CD4-positive, alpha-beta T cell treated with Interleukin-1 beta for 1 hour (primary cell): ENCODE measurements at places on chromosomes 3 and 15.

DNA sequence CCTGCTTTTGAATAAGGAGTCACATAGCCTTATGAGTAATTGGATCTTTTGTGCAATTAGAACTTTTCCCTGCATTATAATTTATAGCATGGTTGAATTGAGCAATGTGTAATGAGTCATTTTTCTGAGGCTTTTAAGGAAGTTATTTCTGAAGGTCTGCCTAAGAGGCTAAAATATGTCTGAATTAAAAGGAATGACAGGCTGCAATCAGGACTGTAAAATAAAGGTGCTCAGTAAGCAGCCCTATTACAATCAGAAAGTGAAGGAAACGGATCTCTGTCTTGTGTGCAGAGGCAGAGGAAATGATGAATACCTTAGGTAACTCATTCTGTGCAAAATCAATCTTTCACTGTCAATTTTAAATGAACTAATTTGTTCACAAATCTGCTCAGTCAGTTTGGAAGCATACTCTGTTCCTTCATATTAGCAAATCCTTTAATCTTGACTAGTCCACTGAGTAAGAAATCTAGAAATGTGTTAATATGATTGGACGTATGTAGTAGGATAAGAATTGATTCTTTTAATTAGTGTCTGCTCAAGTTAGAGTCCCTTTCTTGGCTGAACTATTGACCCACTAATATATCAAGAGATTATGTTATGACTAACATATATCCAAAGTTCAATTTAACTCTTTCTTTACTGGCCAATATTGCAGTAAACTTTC lies 290.1 kb downstream of the ZIC1 start:
- DNase-seq, result no peak

GRCh38 chr3:136835813-136836510 lies 17.0 kb downstream of the SLC35G2 start:
- no peak for DNase-seq

GRCh38 chr3:88584451-88584850 lies 434.7 kb downstream of the C3orf38 start:
- DNase-seq, result no peak

DNA sequence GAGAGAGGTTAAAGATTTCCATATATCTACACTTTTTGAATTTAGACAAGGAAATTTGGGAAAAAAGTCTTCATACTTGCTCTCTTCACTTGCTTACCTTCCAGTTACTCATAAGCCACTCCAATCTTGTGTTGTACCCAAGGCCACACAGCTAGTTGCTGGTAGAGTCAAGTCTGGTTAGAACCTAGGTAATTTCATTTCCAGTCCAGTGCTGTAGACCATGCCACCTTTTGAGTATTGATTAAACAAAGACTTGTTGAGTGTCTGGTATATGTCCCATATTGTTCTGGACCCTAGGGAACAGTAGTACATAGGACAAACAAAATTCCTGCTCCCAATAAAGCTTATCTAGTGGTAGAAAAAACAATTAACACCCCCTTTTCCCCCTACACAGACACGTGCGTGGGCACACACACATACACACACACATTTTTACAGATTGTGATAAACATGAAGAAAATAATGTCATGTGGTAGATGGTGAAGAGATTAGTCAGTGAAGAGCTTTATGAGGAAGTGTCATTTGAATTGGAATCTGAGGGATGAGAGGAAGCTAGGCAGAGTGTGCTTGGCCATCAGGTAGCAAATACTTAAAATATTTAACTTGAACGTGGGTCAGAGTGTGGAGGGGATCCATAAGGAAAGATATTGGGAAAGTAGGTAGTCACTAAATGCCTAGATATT lies 2.1 kb downstream of the CMC1 start:
- peak; percentile 44 for DNase-seq

- no peak for DNase-seq
Measured at GRCh38 chr3:21484057-21484827, 266.8 kb downstream of the ZNF385D start.

- no peak for DNase-seq
Measured at GRCh38 chr3:185960522-185961288, 22.9 kb upstream of the TRA2B start.

DNA sequence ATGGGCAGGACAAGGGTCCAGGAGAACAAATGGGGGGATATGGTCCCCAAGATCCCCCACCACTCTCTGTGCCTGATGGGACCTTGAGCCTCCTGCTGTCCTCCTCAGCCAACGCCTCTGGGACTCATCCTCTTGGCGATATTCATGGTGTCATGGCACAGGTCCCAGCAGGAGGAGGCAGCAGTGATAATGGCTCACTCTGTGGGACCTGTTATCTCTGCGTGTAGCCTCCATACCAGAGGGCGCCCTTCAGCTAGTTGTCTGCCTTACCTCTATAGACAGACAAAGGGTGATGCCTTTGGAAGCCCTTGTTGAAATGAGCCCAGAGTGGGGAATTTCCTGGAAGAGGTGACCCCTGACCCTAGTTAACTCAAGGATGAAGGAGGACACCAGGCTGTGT lies 7.4 kb downstream of the ZBTB47 start:
- no peak for DNase-seq

DNA sequence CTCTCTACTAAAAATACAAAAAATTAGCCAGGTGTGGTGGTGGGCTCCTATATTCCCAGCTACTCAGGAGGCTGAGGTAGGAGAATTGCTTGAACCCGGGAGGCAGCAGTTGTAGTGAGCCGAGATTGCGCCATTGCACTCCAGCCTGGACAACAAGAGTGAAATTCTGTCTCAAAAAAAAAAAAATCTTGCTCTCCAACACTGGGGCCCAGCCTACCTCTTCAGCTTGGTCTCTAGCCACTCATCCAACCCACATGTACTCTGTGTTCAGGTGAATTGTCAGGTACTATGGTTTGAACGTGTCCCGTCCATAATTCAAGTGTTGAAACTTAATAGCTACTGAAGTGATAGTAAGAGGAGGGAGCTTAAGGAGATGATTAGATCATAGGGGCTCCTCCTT lies 22.4 kb upstream of the RAB7A start:
- DNase-seq, result no peak

GRCh38 chr3:37990527-37990926 lies at the start of gene VILL:
Gene VILL (plus strand): TSS chr3:37990786. CDS start chr3:37993673, 2,887 bp downstream.
- DNase-seq, result no peak

DNA sequence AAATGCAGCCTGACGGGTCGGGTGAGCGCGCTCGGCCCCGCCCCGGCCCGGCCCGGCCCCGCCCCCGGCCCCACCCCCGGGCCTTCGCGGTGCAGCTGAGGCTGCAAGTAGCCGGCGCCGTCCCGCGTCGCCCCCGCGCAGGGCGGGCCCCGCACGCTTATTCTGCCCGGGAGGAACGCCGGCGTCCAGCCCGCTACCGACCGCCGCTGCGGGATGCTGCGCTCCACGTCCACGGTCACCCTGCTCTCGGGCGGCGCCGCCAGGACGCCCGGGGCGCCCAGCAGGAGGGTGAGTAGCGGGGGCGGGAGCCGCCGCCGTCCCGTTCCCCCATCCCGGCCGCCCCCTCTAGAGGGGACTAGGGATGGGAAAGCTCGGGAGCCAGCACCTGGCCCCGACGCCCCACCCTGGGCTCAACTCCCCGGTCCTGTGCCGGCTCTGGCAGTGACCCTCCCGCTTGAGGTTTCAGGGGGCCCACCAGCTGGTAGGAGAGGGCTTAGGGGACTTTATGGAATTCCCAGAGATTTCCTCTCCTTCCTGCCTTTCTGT lies at the start of gene MYZAP:
TSS of gene MYZAP (plus strand) at position 83 of the 546 bp plus-strand sequence. CDS start at position 214, 131 bp downstream.
- DNase-seq, result peak; percentile 32

GRCh38 chr3:80227216-80227615 lies 459.4 kb upstream of the ROBO1 start:
- DNase-seq, result no peak

DNA sequence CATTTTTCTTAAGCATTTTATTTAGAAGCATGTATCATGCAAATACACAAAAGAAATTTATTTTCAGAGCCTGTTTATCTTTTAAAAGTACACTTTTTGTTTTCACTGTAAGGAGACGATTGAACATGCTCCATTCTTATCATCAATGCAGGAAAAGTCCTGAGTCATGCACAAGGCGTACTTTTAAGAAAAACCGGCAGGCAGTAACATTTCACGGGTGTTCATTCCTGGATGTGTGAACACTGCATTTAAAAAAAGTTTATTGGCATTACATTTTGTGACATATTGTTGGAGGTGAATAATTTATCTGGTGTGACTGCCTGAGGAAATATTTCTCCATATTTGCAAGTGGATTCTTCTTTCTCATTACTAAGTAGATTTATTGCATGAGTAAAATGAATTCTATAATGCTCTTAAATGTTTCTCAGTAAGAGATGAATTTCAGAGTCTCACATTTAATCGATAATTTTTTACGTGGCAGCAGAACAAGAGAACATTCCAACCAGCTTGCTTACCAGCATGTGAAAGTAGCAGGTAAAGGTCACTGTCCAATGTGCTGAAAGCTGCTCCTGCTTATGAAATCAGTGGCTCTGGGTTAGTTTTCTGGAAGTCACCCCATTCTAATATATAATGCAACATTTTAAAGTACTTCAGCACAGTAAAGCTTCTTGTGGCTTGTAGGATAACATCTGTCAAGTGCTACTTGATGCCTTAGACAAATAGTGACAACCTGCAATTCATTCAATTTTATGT lies 87.0 kb downstream of the SV2B start:
- no peak for DNase-seq

GRCh38 chr3:155488671-155489070 lies 195.2 kb upstream of the STRIT1 start:
- no peak for DNase-seq

DNA sequence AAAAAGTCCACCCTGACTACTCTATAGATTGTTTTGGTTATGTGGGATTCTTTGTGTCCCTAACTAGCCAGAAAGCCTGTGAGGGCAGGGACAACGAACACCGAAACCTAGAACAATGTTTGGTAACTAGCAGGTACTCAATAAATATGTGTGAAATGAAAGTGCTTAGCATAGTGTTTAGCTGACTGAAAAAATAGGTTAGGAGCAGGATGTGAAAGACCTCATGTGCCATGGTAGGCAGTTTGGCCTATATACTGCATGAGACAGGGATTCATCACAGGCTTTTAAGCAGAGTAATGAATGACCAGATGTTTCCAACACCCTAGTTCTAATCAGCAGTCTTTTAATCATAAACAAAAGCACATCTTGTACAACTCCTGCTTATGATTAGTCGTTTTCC lies 64.2 kb downstream of the MYO5A start:
- DNase-seq, result no peak

DNA sequence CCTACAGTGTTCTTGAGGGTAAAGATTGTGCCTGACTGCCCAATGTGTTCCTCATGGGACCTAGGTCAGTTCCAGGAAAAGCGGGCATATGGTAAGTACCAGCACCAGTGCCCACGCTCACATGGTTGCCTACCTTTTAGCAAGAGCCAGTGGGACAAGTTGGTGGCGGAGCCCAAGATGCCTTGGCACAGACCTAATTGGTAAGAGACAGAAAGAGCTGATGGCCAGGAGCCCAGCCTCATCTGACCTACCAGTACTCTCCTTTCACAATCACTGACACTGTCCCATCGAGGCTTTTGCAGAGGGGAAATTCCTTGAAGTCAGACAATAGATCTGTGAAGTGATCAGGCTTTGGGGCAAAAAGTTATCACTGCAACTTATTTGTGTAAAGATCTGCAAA lies 98.4 kb upstream of the BCL6 start:
- no peak for DNase-seq

GRCh38 chr3:115624029-115624741 lies 875 bp downstream of the GAP43 start:
- DNase-seq, result no peak

GRCh38 chr3:59135096-59135495 lies 85.3 kb upstream of the CFAP20DC start:
- DNase-seq, result no peak

DNA sequence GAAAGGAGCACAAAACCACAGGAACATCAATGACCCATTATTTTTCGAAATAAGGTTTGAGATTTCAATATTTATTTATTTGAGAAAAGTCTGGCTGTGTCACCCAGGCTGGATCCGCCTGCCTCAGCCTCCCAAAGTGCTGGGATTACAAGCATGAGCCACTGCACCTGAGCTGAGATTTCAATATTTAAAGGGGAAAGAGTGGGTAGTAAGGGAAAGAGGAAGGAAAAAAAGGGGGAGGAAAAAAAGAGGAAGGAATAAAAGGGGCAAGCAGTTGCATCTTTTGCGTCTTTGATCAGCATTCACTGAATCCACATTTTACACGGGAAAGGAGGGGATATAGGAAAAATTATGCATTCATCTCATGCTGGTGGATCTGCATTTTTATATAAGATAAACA lies 47.4 kb downstream of the ERICH6 start:
- no peak for DNase-seq

- DNase-seq, result no peak
Measured at GRCh38 chr3:189927975-189928895, 192.5 kb downstream of the P3H2 start.

GRCh38 chr15:56798639-56799038 lies 65.3 kb upstream of the ZNF280D start:
- no peak for DNase-seq

DNA sequence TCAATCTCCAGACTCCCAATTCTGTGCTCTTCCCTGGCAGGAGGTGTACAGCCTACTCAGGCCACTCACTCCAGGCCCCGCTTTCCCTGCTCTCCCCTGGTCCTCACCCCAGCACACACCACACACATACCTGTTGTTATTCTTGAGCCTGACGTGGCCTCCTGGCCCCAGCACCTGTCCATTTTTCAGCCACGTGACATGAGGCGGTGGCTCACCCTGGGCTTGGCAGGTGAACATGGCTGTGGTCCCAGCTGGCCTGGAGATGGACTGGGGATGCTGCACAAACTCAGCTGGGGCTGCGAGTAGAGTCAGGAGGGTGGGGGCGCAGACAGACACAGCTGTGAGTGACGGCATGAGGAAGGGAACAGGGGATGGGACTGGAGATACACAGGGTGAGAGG lies 27.3 kb downstream of the RNU5B-1 start:
- no peak for DNase-seq

DNA sequence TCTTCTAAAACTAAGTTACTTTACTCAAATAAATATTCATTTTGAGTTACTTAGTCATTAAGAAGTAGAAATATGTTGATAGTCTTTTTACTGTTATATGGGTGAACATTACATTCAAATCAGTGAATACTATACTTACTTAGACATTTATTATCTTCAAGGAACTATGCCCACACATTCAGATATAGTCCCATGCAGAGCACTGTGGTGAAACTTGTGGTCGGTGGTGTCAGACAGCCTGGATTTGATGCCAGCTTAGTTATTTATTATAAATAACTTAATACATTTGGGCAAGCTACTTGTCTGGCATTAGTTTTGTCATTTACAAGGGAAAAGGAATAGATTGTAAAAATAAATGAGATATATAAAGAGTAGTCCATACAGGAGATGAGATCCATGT lies 149.5 kb downstream of the RAP2B start:
- no peak for DNase-seq

DNA sequence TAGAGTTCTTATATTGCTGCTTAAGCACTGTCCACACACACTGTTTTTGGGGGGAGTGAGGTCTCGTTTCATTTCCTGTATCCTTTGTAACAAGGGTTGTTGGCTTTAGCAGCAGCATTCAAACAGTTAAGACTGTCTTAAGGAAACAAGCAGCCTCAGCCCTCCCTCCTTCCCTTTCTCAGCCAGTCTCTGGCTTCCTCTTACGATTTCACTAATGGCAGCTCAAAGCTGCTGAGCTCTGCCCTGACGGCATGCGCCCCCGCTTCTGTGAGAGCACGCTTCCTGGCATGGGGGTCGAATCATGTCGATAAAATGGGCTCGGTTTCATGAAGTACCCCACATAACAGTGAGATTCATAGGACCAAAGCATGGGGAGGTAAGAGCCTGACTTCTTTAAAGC lies 105.0 kb downstream of the KLHL25 start:
- peak; percentile 83 for DNase-seq
